ENCODE measurements at places on chromosomes 5 and 9.
A peak's percentile ranks its signal among the peaks of the same experiment; 100 is the strongest.

- no peak for DNase-seq
These were observed 754.8 kb upstream of the RIOK2 start for GRCh38 chr5:97937846-97938245.

GRCh38 chr5:150485693-150486401 is 22.1 kb upstream of the NDST1 start:
- DNase-seq = peak; percentile 81

- no peak for DNase-seq
These were observed 156.2 kb upstream of the CCDC152 start for GRCh38 chr5:42600441-42600840.

GRCh38 chr5:146606893-146607292 is 90.9 kb upstream of the GPR151 start:
- no peak for DNase-seq

GRCh38 chr9:1580215-1580614 is 434.9 kb upstream of the SMARCA2 start:
- DNase-seq = no peak

DNA sequence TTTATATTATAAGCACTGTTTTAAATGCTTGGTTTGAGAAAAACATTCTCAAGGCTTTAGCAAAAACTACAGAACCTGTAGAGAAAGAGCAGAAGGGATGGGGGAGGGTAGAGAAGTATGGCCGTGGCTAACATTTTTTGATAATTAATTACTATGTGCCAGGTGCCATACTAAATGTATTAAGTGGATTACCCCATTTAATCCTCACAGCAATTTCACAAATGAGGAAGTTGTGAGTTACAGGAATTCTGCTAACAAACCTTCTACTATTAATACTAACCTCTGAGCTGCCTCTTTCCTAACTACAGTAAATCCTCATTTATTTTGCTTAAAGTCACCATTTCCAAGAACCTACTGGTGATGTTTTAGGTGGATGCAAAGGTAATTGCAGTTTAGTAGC is 157.9 kb downstream of the RNF180 start:
- no peak for DNase-seq

DNA sequence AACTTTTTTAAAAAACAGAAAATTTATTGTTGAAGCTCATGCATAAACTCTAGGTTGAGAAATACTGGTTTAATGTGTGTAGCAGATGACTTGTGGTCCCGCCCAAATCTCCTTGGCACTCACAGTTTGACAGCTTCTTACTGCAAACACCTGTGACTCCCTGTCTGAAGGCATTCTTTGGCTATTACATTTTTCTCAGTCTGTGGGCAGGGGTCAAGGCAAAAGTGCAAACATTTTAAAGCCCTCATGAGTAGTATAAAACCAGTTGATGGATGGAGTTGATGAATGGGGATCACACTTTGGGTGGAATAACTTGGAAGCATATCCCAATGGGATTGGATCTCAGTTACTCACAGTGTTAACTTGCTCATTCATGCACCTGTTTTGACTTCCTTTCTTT is 1007.0 kb upstream of the NUDT12 start:
- DNase-seq = no peak

Data from Right ventricle myocardium inferior (tissue), 1 donor.